Urinary bladder (tissue), 4 donors: ENCODE measurements at places on chromosomes 16 and 17. TPM values are rescaled to one million over a fixed set of nuclear protein-coding genes. Genes with fewer than 3 reads are reported as not detected.

DNA sequence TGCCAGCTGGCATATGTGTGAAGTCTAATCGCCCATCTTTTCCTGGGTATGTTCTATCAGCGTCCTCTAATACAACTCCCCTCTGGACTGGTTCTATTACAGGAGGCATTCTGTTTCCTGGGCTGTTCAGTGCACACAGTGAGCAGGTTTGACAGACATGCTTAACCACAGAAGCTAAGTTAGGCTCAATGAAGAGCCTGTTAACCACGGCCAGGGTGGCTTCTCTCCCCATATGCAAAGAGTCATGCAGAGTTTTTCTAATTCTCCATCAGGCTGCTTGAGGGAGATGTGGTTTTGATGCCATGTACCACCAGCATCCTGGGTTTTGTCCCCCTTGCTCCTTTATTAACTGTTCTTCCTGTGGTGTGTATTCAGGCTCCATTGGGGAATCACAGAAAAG is 57.2 kb upstream of the ALOX12 start:
- no peak for DNase-seq

Gene GGNBP2
- 86.5 TPM for total RNA-seq

- no peak for DNase-seq
Observed at GRCh38 chr16:49354991-49355390, 18.6 kb upstream of the C16orf78 start.

DNA sequence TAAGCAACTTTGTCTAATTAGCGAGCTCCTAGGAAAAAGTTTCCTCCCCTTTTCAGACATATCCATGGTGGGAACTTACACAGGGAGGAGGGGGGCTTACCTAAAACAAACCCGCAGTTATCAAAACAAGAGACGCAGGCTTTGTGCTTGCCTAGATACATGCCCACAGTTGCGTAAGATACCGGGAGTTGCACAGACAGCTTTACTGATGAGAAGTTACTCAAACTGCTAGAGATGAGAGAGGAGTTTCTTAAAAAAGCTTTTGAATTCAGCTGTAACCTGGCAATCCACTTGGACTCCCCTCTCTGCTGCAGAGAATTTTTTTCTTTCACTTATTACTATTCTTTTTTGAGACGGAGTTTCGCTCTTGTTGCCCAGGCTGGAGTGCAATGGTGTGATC is 6.8 kb upstream of the ZP2 start:
- DNase-seq = no peak

DNA sequence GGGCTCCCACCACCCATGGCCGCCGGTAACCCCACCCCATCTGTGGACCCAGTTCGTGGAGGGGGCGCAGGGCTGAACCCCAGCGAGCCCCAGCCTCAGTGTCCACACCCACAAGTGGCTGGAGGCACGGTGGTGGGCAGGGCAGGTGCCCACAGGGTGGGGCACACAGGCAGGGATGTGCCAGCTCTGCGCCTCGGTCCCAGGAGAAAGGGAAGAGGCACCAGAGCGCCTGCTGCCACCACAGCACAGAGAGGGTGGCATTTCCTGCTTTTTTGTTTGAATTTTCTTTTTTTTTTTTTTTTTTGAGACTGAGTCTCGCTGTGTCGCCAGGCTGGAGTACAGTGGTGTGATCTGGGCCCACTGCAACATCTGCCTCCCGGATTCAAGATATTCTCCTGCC is 19.0 kb downstream of the ZFPM1 start:
- DNase-seq = no peak

GRCh38 chr16:23557779-23558702 is 514 bp downstream of the UBFD1 start:
- DNase-seq = no peak

- peak; percentile 52 for DNase-seq
Observed at GRCh38 chr16:13957197-13958078, 37.5 kb downstream of the ERCC4 start.

DNA sequence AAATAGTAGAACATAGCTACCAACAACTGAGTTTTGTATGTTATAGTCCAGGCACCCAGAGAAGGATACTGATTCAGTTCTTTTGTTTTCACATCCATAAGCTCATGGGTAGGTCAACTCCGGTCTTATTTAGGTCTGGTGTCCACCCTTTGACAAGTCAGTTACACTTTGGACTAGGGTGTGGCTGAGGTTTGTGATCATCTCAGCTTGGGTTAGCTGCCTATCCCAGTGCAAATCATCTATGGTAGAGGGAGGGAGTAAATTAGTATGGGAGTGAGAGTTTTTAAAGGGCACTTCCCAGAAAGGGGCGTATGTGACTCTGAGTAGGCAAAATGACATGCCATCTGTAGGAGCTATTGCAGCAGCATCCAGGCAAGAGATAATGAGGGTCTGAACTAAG is 66.1 kb downstream of the TANC2 start:
- DNase-seq = no peak

- DNase-seq = no peak
Observed at GRCh38 chr17:42846594-42847280, 2.4 kb downstream of the AOC2 start.

DNA sequence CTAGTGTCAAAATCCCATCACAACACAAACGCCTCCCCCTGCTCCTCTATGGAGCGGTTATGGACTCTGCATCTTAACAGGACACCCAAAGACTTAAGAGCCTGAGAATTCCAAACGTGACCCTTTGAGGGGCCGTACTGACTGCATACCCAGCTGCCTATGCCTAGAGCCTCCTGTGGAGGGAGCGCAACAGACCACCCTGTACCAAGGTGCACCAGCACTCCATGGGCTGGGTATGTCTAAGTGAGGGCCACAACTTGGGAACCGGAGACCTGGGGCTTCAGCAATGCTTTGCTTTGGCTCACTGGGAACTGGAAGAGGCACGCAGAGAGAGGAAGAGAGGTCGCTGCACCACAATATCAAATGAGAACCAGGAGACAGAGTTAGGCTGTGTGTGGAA is 5.4 kb downstream of the ANKS3 start:
- DNase-seq = no peak

Gene TNFAIP1
- total RNA-seq = 20.4 TPM

- no peak for DNase-seq
Observed at GRCh38 chr16:87056551-87056950, 260.6 kb downstream of the C16orf95 start.
